ENCODE measurements at places on chromosomes 3 and 15.

DNA sequence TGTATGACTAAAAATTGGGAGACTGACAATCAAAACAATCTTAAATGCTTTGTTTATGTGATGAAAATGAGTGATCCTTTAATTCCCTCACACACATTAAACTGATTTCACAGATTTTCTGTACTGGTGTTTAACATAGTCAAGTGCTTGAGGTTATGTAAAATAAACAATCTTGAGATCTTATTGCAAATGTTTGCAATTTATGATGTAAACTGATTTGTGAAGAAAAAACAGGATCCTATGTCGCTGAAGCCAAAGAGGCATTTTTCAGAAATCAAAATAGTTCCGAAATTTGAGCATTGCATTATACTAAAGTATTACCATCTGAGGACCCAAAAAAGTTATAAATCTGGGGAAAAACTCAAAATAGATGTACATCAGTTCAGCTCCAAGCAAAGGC is 12.7 kb downstream of the SHOX2 start:
- DNase-seq = no peak

DNA sequence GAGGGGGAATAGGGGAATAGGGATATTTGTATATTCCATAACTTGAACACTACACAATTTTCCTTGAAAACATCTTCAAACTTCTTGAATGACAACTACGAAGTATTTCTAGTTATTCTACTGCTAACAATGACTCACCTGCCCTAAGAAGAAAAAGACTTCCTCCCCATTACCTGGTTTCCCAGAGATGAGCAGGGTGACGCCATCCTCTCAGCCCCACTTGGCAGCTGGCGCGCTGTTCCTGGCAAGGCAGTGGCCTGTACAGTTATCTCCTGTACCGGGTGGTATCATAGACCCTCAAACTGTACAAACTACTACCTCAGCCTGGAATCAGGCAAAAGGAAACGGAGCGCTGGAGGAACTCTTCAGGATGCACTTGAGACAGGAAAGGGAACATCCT is 10.4 kb downstream of the WDR82 start:
- no peak for DNase-seq

- no peak for DNase-seq
Observed at GRCh38 chr3:107913701-107914100, 177.1 kb downstream of the CD47 start.

- no peak for DNase-seq
Observed at GRCh38 chr3:24060055-24060454, 115.0 kb downstream of the NR1D2 start.

DNA sequence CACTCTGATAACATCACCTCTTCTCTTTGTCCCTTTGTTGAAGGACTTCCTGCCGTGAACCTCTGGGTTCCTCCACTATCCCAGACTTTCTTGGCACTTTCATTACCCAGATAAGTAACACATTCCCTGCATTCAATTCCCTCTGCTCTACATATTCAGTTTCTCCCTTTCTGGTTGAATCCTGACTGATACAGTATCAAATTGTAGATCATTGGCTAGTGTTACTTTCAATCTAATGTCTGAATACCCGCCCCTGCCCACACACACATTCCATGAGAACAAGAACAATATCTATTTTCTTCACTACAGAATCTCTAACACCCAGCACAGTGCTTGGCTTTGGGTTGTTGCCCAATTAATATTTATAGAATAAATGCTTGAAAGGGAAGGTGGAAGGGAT is 163.5 kb downstream of the ABHD5 start:
- no peak for DNase-seq

- DNase-seq = no peak
Observed at GRCh38 chr3:72972706-72973030, 23.9 kb upstream of the PPP4R2 start.

DNA sequence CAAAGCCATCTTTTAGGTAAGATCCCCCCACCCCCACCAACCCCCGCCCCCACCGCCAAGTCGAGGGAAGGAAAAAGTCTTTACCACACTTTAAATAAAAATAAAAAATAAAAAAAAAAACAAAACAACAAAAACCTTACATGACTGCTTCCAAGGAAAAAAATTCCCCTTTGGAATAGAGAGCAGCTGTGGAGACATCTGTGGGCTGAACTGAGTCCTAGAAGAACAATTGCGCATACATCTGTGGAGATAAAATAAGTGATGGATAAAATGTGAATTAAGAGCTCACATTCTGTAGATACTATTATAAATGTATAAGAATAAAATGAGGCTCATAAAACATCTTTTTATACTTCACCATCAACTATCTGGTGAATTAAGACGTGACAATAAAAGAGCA is 601.7 kb upstream of the AGTR1 start:
- no peak for DNase-seq

DNA sequence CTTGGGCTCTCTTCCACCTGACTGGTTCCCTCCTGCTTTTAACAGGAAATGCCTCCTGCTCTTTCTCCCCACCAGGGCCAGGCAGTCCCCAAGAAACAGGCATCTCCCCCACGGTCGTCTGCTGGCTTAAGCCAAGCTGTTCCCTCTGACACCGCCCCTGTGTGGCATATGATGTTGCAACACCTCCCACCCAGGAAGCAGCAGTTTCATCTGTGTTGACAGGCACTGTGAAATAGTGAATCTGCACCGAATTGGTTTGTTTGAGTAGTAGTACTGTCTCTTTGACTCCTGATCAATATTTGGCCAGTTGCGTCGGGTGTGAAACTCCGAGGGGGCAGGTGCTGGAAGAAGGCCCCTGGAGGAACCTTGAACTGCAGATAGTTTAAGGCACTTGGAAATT is 188.8 kb downstream of the FEZF2 start:
- no peak for DNase-seq

- DNase-seq = no peak
Observed at GRCh38 chr3:114216186-114216970, 21.0 kb downstream of the ZNF80 start.

DNA sequence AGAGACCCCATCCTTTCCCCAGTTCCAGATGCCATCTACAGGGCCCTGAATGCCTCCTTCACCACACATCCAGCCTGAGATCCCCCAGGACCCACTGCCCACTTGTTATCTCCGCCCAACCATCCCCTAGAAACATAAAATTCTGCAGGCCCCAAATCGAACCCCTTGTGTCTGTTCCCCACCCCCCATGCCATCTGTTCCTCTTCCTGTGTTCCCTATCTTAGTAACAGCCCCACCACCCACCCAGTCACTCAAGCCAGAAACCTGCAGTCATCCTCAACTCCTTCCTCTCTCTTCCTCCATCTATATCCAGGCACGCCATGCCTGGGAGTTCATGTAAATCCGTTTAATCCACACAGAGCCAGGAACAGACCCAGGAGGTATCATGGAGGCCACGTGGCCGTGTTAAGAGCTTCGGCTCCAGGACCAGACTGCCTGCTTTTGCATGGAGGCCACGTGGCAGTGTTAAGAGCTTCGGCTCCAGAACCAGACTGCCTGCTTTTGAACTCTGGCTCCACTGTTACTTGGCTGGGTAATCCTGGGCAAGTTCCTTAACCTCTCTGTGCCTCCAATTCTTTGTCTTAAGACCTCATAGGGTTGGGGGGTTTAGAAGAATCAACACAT is 4.8 kb downstream of the CSRNP1 start:
- no peak for DNase-seq

- no peak for DNase-seq
Observed at GRCh38 chr3:37628711-37629301, 232.9 kb upstream of the CTDSPL start.

DNA sequence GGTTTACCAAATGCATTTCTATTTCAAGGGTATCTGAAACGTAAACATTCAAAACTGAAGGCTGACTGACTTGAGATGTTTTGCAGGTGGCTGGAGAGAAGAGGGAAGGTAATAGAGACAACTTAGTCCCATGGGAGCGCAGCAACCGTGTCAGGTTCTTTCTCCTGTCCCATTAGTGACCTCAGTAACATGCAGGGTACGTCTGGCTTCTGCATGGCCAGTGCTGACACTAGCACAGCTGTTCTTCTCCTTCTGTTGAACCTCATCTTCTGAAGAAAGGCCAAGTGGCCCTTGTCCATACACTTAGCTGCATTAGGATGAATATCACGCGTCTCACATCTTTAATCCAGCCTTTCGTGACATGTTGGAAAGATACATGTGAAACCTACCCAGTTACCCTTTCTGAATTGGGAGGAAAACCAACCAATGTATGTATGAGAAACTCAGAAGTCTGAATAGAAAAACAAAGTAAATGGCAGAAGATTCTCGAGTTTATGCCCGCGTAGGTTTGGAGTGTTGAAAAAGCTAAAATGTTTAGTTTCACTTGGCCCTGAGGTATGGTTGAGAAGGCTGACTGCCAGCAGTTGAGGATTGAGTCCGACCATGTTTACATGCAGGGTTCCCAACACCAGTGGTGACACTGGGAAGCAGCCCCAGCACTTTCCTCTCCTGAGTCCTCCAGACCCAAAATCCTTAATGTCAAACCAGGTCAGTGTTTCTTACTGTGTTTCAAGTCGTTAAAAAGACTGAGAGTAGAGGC is 10.3 kb downstream of the NCBP2 start:
- DNase-seq = no peak

GRCh38 chr3:33956206-33956605 is 157.8 kb downstream of the PDCD6IP start:
- DNase-seq = no peak

- DNase-seq = no peak
Observed at GRCh38 chr3:98440283-98440682, 22.7 kb upstream of the OR5K1 start.

- DNase-seq = no peak
Observed at GRCh38 chr15:62021991-62022600, 38.2 kb downstream of the VPS13C start.

- DNase-seq = no peak
Observed at GRCh38 chr15:81256916-81257315, 60.2 kb downstream of the IL16 start.

DNA sequence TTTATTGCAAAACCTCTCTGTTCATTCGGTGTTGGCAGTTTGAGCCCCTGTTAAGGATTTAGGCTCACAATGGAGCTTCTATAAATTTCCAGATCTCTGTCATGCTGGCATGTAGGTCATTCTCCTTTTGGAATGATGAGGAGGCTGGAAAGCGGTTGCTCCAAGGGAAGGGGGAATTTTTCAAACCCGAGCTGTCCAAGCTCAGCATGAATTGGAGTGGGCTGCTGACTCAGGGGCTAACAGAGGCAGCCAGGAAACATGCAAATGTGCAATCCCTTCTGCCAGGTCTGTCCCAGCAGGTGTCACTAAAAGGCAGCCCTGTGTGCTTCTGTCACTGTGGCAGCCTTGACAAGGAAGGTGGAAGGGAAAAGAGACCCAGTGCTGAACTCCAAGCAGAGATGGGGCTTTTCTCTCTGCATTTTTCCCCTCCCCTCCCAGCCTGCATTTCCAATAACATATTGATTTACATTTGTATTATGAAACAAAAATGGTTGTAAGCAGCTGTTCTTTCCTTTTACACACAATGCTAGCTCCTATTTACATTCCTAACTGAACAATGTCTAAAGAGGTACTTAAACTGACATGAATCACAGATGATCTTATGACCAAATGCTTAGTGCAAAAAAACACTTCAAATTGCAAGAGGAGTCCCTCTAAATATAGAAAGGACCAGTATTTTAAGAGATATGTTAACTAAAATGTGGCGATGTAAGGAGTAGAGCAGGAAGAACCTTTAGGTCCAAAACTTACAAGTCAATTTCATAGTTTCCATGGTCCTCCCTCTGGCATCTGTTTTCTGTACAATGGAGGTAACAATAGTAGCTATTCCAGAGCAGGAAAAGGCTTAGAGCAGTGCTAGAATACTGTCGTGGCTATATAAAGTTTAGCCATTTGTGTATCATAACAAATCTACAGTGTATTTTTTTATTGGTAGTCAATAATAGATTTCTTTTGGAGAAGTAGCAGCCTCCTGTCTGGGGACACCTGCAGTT is 84.5 kb upstream of the ATP10A start:
- no peak for DNase-seq

DNA sequence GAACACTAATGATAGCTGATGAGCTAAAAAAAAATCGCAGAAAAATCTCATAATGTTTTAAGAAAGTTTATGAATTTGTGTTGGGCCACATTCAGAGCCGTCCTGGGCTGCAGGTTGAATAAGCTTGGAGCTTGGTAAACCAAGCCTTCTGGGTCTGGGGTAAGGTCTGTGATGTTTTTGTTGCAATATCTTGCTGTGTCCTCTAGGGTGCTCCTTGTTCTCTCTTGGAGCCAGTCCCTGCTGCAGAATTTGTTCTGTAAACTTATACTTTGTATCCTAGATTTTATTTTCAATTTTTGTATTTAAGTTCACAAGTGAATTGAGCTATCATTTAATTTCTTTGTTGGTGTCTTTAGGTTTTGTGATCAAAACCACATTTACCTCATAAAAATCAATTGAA is 143.7 kb downstream of the NR1D2 start:
- DNase-seq = no peak

DNA sequence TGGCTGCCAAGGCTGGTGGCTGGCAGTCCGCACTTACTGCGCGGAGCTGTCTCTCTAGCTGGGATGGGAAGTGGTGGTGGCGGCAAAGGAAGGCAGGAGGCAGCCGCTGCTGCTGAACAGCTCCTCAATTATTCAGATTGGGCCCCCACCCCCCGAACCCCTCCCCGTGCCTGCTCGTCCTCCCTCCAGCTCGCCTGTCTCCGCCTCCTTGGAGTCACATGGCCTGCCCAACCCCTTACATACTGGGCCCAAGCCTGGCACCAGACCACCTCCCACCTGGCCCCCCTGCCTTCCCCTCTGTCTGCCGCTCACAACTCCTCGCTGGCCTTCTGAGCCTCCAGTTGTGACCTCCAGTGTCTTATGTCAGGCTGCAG is at the start of gene SLC7A14:
TSS of gene SLC7A14 (minus strand) at position 139 of the 374 bp plus-strand sequence. CDS start 59,139 bp downstream, outside the sequence.
- no peak for DNase-seq

DNA sequence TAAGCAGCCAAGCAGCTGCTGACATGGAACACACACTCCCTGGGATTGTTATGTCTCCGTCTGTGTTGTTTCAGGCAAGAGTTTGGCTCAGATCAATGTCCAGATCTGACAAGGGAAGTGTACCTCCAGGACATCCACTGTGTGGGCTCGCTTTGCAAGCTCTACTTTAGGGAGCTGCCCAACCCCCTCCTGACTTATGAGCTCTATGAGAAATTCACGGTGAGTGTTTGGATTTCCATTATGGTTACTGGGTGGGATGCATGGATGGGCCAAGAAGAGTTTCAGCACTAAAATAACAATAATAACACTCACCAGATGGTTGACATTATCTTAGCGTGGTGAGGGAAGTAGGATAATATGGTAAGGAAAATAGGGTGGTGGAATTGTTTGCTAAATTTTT is 74.1 kb downstream of the ARHGAP31 start:
- no peak for DNase-seq

DNA sequence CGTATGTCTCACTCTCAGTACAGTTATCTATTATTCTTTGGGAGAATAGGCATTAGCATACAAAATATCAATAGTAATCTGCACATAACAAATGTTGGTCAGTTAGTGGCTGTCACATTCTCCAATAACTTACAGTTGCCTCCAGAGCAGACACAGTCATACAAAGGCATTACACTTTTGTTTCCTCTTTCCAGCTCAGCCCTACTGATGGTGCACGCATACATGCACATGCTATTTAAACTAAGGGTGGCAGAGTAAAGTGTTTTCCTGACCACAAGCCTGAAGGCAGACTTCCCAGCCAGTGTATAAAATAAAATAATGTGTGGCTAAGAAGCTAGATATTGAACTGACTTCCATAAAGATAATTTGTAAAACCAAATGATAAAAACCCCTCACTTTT is 47.6 kb downstream of the PHLDB2 start:
- DNase-seq = no peak

All from stimulated activated CD4-positive, alpha-beta T cell treated with anti-CD3 and anti-CD28 coated beads, Interleukin-1b, Interleukin-23, amount 100 ng/mL, for 1 hour (primary cell).